H7 (cell line): ENCODE measurements at places on chromosomes 4 and X. TPM values are rescaled to one million over a fixed set of nuclear protein-coding genes. Genes with fewer than 3 reads are reported as not detected.

- peak; percentile 95 for DNase-seq
Measured at GRCh38 chrX:123764967-123765871, 32.4 kb upstream of the THOC2 start.

GRCh38 chr4:46931981-46932380 lies 22.9 kb upstream of the COX7B2 start:
- no peak for DNase-seq

DNA sequence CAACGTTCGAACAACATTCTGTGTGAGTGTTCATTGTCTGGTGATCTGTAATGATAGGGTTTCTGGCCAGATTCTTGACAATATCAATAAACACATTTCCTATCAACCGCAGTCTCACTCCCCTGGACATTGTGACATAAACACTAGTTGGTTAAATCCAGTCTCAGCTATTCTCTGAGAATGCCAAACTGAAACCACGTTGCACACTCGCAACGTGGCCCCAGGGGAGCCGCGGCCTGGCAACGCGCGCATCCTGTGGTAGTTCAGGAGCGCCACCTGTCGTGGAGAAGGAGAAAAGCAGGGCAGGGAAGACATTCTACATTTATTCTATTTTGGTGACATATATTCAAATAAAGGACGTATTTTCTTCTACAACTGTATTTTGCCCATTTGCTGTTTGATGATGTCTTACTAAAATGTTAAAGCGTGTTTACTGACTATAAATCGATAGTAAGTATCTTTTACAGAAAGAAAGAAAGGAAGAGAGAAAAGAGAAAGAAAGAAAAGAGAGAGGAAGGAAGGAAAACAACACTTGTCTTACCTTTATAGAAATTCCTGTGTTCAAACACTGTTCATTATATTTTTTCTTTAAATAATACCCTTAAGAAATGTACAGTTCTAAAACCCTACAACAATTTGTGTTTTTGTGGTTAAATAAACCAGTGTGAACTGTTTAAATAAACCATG lies 738.3 kb upstream of the FRG1 start:
- DNase-seq = peak; percentile 64

GRCh38 chr4:172686021-172686420 lies 482.6 kb upstream of the GALNT7 start:
- no peak for DNase-seq

- no peak for DNase-seq
Measured at GRCh38 chrX:100863326-100863864, 10.8 kb downstream of the NOX1 start.

GRCh38 chr4:178523038-178523437 lies 1080.8 kb upstream of the AGA start:
- no peak for DNase-seq

DNA sequence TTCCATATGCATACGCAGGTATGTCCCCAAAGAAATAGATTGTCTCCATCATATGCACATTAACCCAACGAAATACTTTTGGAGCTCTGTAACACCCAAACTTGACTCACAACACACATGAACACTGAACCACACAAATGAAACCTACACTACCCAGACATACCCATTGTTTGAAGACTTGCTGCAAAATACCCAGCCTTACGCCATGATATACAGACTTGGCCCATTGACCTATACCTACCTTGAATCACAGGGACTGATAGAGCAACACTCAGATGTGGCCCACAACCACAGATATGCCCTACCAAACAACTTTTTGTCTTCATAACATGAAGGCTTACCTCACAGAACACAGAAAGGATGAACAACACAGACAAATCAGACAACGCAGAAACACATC lies 15.9 kb downstream of the LINC00632 start:
- no peak for DNase-seq

SLC16A2 gene
- 78.7 and 86.9 TPM in 2 replicates for total RNA-seq

NPFFR2 gene
- total RNA-seq = 7.0 and 8.0 TPM in 2 replicates

SATL1 gene
- 0.03 and 0.11 TPM in 2 replicates for total RNA-seq

CENPVL2 gene
- 1.3 and 1.4 TPM in 2 replicates for total RNA-seq

PGK1 gene
- total RNA-seq = 396 and 534 TPM in 2 replicates
